ENCODE measurements at places on chromosomes 4 and X.
A peak's percentile ranks its signal among the peaks of the same experiment; 100 is the strongest.

DNA sequence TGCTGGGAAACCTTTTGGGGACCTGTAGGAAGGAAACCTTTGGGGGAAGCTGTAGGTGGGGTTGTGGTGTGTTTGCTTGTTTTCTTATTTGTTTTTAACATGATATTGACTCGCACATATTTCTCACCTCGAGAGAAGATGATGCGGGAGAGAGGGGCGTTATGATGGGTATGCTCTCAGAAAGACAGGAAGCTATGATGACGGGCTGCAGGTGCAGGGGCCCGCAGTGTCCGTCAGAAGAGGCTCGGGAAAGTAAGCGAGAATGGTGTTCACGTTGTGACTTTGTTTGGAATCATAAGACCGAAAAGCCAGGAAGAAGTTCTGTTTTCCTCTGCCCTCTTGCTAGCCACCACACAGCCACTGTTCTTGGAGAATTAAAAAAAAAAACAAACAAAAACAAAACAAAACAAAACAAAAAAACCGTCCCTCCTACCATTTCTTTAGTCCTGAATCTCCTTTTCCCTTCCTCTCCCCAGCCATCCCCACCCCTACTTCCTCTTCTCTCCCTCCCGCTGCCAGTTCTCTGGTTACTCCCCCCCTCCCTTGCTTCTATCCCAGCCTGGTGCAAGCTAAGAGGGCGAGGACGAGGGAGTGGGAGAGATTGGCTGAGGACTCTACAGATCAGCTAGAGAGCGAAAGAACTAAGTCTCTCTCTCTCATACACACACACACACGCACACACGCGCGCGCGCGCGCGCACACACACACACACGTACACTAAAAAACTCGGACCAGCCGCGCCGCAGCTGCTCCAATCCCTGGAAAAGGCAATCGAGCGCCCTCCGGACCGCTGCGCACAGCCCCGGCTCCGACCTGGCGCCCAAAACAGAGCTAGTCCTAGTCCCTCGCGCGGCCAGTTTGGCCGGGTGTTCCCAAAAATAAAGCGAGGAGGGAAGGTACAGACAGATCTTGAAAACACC is at the start of gene BMP3:
Gene BMP3, plus strand, starts transcription at position 648 of the 920 bp plus-strand sequence. CDS start 577 bp downstream, outside the sequence.
- DNase-seq, result peak; percentile 6

DNA sequence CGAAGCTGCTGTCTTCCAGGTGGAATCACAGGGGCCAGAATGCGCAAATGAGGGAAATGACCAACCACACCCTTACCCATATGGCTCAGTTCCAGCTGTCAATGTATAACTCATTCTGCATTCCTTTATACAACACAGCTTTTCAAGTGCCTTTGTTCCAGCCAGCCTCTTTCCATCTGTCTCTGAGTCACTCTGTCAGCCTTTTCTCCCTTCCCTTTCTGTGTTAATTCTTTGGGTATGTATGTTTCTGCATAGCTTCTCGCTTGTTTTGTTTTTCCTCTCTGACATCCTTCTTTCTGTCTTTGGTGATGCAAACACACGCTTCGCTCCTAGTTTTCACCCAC is 54.5 kb downstream of the RS1 start:
- DNase-seq, result peak; percentile 29

- no peak for DNase-seq
Measured at GRCh38 chr4:73006286-73006990, 63.1 kb downstream of the COX18 start.

- no peak for DNase-seq
Measured at GRCh38 chr4:40193016-40193571, 3.7 kb upstream of the RHOH start.

GRCh38 chr4:26127851-26128337 is 192.9 kb upstream of the RBPJ start:
- DNase-seq, result no peak
